GM23338 (cell line): ENCODE measurements at places on chromosomes 3 and 15.

GRCh38 chr15:74786551-74787165 lies 4.8 kb downstream of the CSK start:
- H3K36me3 ChIP-seq = no peaks in the 10 kb centered on the region
- H3K4me1 ChIP-seq = peaks cover 34% of the 10 kb centered on the region
- no peak for DNase-seq

DNA sequence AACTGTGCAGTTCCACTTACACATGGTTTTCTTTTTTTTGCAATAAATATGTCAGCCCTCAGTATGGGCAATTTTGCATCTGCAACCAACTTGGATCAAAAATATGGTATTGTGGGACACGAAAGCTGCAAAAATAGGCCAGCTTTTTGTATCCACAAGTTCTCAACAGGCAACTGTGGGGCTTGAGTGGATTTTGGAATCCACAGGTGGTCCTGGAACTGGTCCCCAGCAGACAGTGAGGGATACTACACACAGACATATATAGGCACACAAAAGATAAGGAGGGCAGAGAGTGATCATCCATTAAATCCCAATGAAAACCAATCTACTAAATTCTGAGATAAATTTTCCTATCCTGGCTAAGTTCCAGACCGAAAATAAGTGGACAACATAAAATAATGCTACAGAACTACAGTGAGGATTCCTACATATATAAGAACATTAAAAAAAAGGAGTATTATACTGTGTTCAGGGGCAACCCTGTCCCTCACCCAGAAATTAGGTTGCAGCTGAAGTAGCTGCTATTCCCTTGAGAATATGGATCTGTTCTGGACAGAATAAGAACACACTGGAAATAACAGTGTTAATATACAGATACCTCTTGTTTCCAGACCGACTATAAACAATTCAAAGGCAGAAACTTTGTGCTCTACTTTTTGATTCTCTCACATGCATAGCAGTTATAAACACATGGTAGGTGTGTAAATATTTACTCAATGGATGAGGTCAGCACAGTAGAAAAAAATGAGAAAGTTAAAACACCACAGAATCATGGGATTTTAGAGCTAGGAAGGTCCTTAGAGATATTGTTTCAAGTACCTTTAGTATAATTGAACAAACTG lies 25.4 kb downstream of the DENND4A start:
- H3K4me1 ChIP-seq = peaks cover 27% of the 10 kb centered on the region
- H3K36me3 ChIP-seq = no peaks in the 10 kb centered on the region
- no peak for DNase-seq
- H3K27ac ChIP-seq = no peak overlapping the region

DNA sequence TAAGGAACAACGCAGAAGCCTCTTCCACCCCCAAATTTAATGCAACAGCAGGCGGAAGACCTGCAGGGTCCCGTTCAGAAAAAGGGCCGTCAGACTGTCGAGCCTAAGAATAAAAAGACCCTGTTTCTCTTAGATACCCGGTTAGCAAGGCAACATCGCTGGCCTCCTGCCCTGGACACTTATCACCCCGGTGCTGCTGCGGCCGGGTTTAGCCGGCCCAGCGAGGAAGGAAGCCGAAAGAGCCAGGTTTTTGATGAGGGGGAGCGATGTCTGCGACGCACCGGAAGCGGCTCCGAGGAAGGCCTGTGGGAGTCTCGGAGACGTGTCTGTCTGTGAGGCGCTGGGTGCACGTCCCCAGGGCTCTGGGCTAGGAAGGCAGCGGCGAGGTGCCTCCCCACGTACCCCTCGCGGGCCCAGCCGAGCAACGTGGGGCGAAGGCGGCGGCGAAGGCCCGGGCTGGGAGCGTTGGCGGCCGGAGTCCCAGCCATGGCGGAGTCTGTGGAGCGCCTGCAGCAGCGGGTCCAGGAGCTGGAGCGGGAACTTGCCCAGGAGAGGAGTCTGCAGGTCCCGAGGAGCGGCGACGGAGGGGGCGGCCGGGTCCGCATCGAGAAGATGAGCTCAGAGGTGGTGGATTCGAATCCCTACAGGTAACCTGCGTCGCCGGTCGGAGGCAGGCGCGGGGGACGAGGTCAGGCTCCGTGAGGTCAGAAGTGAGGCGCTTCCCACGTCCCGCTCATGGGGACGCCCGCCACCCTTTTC lies at the start of gene UBA5:
UBA5 (plus strand) TSS at position 278 of the 759 bp plus-strand sequence; CDS start at position 487, 209 bp downstream.
- H3K4me3 ChIP-seq = peak within 1 kb of the TSS; percentile 89
- no peaks in the 10 kb centered on the region for H3K27me3 ChIP-seq
- DNase-seq = peak; percentile 72

DNA sequence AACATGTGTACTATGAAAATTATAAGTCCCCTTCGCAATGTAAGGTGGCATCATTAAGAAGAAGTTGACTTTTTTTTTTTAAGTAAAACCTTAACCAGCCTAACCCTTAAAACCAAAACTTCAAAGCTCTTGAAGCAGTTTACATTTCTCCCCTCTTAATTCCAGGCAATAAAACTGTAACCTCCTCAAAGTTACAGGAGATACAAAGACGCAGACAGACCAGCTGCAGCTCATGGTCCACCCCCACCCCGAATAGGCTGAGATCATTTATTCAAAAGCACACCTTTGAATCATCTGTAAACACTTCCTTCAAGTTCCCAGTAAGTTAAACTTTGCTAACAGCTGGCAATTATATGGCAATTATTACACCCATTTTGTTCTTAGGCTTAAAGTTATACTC lies 414.5 kb downstream of the ERC2 start:
- H3K4me1 ChIP-seq = peaks cover 32% of the 10 kb centered on the region
- no peak overlapping the region for H3K27ac ChIP-seq
- DNase-seq = no peak
- H3K27me3 ChIP-seq = no peaks in the 10 kb centered on the region
- H3K36me3 ChIP-seq = no peaks in the 10 kb centered on the region

GRCh38 chr3:99958222-99958912 lies 140.7 kb downstream of the CMSS1 start:
- no peak overlapping the region for H3K27ac ChIP-seq
- peaks cover 2% of the 10 kb centered on the region; the same call in 1 of the 2 replicates for H3K4me1 ChIP-seq

DNA sequence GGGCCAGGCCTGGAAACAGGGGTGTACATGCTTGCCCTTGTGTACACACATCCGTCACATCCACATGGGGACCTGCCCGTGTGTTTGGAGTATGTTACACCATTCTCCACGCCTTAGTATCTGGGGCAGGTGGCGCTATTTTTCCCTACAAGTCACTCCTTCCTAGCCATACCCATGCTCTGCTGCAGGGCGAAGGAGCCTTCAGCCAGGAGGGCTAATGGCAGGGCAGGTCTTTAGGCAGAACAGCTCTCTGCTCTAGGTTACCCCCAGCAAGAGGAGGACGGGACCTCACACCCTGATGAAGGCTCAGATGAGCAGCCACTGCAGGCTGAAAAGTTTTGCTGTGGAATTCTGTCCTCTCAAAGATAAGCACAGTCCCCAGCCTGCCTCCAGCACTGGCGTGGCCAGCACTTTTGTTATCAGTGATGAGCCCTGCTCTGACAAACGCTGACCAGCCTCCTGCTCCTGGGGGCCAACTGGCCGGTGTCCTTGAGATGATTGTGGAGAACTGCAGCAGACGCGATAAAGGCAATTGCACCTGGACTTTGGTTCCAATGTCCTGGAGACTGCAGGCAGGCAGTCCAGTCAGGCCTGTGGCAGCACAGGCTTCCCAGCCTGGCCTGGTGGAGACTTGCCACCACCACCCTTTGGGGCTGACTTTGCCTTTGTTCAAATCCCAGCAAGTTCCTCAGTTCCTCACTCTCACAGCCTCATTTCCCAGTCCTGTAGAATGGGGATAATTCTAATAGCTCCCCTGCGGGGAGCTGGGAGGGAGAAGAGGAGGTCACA lies 19.8 kb upstream of the PIGZ start:
- H3K27me3 ChIP-seq = no peaks in the 10 kb centered on the region
- no peak overlapping the region for H3K27ac ChIP-seq
- peak; percentile 75 for DNase-seq
- H3K4me3 ChIP-seq = no peak overlapping the region
